ENCODE measurements at places on chromosomes 6 and 20.

- no peak for DNase-seq
Measured at GRCh38 chr6:111837007-111837406, 36.2 kb downstream of the FYN start.

DNA sequence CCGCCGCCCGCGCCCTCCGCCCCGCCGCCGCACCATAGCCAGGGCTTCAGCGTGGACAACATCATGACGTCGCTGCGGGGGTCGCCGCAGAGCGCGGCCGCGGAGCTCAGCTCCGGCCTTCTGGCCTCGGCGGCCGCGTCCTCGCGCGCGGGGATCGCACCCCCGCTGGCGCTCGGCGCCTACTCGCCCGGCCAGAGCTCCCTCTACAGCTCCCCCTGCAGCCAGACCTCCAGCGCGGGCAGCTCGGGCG is 1.5 kb downstream of the FOXC1 start:
- DNase-seq, result no peak

DNA sequence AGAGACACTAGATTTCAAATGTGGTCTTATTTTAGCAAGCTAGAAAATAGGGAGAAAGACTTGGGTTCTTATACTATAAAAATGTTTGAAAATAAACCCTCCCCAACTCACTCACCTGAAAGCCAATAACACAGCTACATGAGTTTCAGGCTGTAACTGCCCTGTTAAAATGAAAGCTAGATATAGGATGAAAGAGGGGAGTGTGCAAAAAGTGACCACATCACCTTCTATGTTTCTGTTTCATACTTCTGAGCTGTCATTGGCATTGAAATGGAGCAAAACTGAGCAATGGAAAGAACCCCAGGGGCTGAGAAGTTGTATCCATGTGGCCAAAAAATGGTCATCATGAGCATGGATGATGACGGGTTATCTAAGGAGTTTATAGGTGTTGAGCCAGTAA is 148.1 kb upstream of the TENT5A start:
- no peak for DNase-seq

DNA sequence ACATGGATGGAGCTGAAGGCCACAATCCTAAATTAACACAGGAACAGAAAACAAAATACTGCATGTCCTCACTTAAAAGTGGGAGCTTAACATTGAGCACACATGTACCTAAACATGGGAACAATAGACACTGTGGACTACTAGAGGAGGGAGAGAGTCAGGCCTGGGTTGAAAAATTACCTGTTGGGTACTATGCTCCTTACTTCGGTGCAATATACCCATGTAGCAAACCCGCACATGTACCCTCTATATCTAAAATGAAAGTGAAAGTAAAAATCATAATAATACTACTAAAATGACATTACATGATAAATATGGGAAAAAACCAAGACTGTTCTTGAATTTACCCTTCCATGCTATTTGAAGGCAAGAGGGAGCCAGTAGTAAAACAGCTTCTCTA is 1273.8 kb upstream of the ADGRB3 start:
- DNase-seq, result no peak

DNA sequence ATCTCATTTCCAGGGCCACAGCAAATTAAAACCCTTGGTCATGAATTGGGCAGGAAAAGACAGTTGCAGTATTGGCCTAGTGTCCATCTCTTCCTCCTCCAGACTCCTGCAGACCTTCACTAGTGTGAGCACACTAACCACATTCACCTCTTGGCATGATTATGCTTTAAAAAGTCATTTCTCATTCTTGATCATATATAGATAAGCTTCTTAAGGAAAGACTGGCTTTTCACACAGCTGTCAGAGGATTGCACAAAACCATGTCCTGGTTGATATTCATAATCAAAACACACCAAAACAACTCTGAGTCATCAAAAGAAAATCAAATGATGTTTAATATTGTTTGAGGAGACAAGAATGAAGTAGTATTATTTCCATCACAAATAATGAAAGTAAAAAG is 52.1 kb downstream of the TMEM200A start:
- no peak for DNase-seq

DNA sequence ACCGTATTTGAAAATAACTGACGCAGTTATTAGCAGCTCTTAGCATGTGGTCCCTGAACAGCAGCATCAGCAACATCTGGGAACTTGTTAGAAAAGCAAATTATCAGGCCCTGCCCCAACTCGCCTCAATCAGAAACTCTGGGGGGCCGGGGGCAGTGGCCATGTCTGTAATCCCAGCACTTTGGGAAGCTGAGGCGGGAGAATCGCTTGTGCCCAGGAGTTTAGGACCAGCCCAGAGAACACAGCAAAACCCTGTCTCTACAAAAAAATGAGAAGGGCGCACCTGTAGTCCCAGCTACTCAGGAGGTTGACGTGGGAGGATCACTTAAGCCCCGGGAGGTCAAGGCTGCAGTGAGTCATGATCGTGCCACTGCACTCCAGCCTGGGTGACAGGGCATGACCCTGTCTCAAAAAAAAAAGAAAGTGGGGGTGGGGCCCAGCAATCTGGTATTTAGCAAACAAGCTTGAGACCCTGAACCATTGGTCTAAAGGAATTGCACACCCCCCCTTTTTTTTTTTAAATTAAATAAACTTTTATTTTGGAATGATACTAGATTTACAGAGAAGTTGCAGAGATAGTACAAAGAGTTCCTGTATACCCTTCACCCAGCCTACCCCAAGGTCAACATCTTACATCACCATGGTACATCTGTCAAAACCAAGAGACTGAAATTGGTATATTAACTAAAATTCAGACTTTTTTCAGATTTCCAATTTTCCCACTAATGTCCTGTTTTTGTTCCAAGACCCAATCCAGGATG is 6.7 kb downstream of the SRXN1 start:
- DNase-seq, result no peak

DNA sequence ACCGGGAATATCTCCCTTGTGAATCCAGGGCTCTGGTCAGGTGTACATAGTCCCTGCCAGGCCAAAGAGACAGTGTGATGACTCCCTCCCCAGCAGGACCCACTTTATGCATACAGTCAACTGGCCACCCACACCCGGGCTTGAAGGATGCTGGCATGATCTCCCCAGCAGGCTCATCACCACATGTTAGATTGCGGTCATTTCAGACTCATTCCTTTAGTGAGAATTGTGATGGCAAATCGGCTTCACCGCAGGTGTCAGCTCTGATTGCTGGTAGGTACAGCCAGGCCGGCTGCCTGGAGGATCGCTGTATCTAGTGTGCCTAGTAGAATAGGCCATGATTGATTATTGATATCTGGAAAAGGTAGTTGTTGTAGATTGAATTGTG is 24.5 kb downstream of the CD83 start:
- no peak for DNase-seq

GRCh38 chr6:165556116-165556843 is 106.8 kb downstream of the PDE10A start:
- DNase-seq, result peak; percentile 76

GRCh38 chr6:5994999-5995657 is 11.6 kb downstream of the NRN1 start:
- DNase-seq, result no peak

DNA sequence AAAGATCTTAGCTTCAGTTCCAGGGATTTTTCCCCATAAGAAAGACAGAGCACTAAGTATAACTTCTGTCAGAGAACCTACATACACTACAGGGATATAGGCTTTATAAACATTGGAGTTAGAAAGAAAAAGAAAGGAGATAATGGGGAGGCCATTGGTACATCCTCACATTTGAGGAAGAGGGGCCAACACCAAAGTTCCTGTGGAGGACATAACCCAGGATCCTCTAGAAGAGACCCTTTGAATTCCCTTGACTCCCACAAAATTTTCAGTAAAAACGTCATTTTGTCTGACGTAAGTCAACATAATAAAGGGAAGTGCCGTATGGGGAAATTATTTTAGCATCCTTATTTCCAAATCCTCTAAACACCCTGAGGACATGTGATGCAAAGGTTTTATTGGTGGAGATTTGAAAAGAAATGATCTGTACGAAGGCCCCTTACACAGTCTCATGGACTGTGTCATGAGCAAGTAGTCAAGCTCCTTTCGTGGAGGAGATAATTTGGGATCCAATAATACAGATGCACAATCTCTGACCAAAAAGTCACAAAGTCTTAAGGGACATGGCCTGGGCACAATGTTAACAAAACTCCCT is 33.2 kb downstream of the HLA-DRA start:
- no peak for DNase-seq

DNA sequence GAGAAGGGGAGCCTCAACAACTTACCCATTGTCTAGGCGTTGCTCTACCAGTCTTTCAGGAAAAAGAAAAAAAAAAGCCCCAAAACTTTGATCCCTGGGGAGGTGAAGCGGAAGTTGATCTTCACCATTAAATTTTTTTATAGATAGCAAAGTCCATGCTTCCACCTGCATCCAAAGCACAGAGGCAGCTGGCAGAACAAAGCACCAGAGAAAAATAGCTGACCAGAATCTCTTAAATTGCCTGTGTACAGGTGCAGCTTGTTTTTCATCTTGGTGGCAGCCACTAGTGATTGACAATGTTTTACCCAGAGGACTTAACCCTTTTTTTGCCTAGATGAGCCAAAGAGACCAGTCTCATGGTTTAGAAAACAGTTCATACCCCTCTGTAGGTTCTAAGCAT is 86.0 kb downstream of the MYB start:
- DNase-seq, result no peak

DNA sequence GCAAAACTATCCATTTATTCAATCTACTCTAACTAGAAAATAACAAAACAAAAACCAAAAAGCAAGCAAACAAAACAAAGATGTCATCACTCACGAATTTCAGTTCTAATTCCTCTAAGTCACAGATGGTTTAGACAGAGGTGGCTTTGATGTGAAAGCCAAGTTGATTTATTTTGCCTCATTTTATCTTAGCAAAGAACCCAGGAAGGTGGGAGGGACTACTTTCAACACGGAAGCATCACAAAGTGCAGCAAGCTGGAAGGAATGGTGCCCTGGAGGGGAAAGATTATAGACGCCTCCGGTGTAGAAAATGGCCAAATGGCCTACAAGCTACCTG is 88.4 kb downstream of the LAMP5 start:
- no peak for DNase-seq

GRCh38 chr6:18080544-18080943 is 41.9 kb downstream of the NHLRC1 start:
- no peak for DNase-seq

DNA sequence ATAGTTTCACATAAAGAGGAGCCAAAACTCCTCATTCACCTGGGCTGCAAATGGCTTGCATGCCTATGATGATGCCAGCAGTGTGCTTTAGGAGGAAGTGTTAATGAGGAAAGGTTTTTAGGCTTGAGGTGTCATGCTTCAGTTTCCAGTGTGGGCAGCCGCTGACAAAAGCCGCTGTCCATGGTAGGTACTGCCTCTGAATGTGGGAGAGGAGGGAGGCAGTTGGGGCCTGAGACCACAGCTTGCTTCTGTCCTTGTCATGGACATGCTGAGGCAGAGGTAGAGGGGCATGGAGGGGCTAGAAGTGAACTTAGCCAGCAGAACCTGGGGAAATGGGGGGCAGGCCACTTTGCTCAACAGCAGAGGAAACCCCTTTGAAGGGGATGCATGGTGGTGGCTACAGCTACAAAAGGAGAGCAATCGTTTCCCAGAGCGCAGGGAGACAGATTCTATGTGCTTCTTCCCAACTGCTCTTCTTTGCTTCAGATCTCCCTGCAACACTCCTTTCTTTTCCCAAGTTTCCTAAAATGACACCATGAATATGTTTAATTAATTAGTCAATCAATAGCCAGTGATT is 372.1 kb upstream of the CNR1 start:
- peak; percentile 32 for DNase-seq

- DNase-seq, result no peak
Measured at GRCh38 chr6:139337830-139338229, 36.6 kb downstream of the CITED2 start.

DNA sequence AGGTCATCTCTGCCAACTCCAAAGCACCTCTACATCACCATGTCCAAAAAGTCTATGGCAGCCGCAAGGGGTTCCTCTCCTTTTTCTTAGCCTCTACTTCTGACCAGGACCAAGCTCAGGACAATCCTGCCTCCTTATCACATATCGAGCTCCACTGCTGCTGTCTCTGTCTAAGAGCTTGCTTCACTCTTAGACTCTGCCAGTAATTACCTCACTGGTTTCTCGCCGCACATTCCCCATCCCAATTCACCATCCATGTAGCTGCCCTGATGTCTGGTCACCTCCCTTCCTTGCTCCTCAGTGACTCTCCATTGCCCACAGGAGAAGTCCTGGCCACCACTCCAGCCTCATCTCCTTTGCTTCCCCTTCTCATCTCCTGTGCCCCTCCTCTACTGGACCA is 24.1 kb upstream of the PI16 start:
- no peak for DNase-seq

- DNase-seq, result no peak
Measured at GRCh38 chr6:101912311-101912710, 518.8 kb downstream of the GRIK2 start.

DNA sequence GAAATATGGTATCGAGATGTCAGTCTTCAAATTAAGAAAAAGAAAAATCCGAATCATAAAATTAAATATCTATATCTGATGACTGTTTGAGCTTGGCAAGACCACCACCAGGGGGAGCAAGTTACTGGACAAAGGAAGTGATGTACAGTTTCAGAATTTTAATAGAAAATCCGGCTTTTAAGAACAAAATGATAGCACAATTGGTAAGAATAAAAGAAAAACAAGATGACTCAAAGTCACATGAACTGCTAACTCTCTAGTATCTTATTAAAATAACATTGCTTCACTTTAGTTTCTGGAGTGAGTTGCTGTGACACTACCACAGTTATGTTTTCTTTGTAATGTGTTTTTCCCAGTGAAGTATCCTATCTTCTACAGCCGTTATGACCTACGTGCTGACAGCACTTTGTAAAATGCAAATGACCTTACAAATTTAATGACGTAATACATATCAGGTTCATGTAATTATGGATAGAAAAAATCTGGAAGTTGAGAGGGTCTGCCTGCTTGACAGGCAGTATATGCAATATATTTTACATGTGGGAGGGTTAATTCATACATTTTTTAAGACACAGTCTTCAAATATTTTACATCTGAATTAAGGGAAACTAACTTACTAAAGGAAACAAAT is 405.3 kb upstream of the HS3ST5 start:
- peak; percentile 27 for DNase-seq

DNA sequence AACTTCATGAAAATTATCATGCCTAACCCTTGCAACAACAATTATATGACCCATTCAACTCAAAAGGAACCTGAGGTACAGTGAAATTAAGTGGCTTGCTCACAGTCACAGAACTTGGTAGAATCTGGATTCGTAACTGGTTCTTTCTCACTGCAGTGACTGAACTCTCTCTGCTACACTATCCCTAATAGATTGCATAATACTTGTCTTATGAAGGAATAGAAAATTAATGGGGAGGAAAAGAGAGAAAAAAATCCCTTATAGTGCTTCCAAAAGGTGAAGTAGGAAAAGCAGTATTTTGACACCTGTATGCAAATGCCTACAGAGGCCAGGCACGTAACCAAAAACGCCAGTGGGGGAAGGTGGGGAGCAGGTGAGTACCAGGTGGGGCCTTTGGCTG is 186.6 kb downstream of the LY86 start:
- DNase-seq, result no peak

DNA sequence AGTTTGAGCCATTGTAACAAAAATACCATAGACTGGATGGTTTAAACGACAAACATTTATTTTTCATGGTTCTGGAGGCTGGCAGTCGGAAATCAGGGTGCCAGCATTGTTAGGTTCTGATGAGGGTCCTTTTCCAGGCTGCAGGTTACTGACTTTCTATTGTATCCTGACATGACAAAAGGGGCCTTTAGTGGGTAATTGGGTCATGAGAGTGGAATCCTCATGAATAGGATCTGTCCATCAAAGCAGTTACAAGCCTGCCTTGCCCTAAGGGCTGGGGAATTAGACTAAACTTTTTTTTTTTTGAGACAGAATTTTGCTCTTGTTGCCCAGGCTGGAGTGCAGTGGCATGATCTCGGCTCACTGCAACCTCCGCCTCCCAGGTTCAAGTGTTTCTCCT is 347.9 kb upstream of the TSHZ2 start:
- DNase-seq, result no peak
